ENCODE measurements at places on chromosomes 6 and 20. TPM values are rescaled to one million over a fixed set of nuclear protein-coding genes. Genes with fewer than 3 reads are reported as not detected.
A peak's percentile ranks its signal among the peaks of the same experiment; 100 is the strongest.

DNA sequence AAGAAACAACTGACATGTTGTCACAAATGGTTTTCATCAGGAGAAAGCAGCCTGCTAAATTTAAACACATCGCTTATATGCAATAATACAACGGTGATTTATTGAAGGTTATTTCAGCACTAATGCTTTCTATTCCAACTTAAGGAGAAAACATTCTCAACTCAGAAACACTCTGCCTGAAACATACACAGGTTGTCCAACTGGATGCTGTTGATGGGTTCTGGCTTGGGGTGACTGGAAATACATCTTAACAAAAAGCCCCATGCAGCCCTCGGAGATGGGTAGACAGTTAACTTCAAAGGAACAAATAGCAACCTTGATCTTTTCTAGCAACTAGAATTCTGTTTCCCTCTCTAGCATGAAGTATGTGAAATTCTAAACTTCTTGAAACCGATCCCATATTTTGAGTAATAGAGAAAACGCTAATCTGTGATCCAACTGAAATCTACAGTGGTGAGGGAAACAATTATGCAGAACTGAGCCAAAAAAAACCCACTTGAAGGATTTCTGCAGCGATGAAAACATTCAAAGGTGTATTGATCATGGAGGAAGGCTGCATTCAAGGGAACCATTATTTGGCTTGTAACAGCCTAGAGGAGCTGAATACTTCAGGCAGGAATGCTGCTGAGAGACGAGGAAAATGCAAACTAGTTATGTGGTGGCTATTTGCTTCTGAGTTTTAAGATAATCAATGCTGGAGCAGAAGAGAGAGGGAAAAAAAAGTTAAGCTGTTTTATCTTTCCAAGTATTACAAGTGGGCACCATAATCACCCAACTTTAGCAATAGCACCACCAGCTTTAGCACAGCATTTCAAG is 6.9 kb downstream of the ZMYND8 start:
- H3K4me1 ChIP-seq, result peaks cover 29% of the 10 kb centered on the region
- no peak overlapping the region for H3K4me3 ChIP-seq
- H3K27ac ChIP-seq, result no peak overlapping the region
- H3K27me3 ChIP-seq, result no peaks in the 10 kb centered on the region
- H3K36me3 ChIP-seq, result peaks cover 18% of the 10 kb centered on the region

- H3K27me3 ChIP-seq, result no peaks in the 10 kb centered on the region
- H3K4me3 ChIP-seq, result no peak overlapping the region
- no peaks in the 10 kb centered on the region for H3K36me3 ChIP-seq
- no peak for DNase-seq
These were observed 17.9 kb upstream of the MOCS1 start for GRCh38 chr6:39952167-39952566.

The TSPO2 gene
- total RNA-seq, result not detected

DNA sequence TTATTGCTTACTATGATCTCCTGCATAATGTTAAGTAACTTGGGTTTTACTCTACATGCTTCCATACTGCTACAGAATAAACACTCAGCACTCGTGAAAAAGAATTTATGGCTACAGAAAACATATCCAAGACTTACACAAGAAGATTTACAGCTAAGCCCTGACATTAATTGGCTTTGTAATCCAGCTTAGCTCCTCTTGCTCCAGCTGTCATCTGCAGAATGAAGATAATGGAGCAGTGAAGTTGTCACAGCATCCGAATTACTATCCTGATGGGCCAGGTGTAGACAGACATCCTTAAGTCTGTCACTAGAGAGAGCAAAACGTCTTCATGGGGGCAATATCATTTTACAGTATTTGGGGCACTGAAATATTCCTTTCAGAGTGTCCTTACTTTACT is 155.3 kb downstream of the PRKN start:
- DNase-seq, result no peak
- no peaks in the 10 kb centered on the region for H3K27me3 ChIP-seq
- H3K4me3 ChIP-seq, result no peak overlapping the region
- no peaks in the 10 kb centered on the region for H3K4me1 ChIP-seq
- no peak overlapping the region for H3K27ac ChIP-seq

- DNase-seq, result no peak
- H3K27ac ChIP-seq, result no peak overlapping the region
- no peaks in the 10 kb centered on the region for H3K4me1 ChIP-seq
- no peak overlapping the region for H3K4me3 ChIP-seq
- H3K36me3 ChIP-seq, result no peaks in the 10 kb centered on the region
These were observed 654.1 kb upstream of the MARCKS start for GRCh38 chr6:113202852-113203714.

GRCh38 chr6:70171236-70171635 is 131.6 kb downstream of the COL9A1 start:
- H3K27me3 ChIP-seq, result peaks cover 12% of the 10 kb centered on the region
- H3K27ac ChIP-seq, result no peak overlapping the region
- no peaks in the 10 kb centered on the region for H3K36me3 ChIP-seq

DNA sequence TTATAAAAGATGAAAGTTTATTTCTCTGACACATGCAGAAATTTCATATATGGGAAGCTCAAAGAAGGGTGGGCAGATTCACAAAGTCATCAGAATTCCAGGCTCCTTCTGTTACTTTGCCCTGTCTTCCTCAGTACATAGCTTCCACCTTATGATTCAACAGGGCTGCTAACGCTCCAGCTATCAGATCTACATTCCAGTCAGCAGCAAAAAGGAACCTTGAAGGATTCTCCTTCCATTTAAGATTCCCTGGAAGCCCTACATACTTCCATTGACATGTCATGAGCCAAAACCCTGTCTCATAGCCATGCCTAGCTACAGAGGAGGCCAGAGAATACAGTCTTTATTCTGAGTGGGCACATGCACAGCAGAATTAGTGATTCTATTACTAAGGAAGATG is 103.3 kb downstream of the NCR2 start:
- no peak overlapping the region for H3K27ac ChIP-seq
- peaks cover 6% of the 10 kb centered on the region for H3K27me3 ChIP-seq
- peaks cover 35% of the 10 kb centered on the region for H3K4me1 ChIP-seq
- H3K4me3 ChIP-seq, result no peak overlapping the region
- H3K36me3 ChIP-seq, result no peaks in the 10 kb centered on the region

DNA sequence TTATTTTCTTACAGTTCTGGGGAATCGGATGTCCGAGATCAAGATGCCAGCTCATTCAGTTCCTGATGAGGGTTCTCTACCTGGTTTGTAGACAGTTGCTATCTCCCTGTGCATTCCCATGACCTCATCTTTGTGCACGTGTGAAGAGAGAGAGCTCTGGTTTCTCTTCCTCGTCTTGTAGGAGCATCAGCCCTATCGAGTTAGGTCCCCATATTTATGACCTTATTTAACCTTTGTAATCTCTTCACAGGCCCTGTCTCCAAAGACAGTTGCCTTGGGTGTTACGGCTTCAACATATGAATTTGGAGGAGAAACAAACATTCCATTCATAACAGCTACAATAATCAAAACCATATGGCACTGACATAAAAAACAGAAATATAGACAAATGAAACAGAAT is 455.3 kb downstream of the HACE1 start:
- H3K27me3 ChIP-seq, result no peaks in the 10 kb centered on the region
- H3K36me3 ChIP-seq, result no peaks in the 10 kb centered on the region
- H3K4me1 ChIP-seq, result no peaks in the 10 kb centered on the region
- no peak overlapping the region for H3K27ac ChIP-seq
- DNase-seq, result no peak

GRCh38 chr6:6538261-6538660 is 50.3 kb upstream of the LY86 start:
- H3K27me3 ChIP-seq, result peaks cover 22% of the 10 kb centered on the region
- no peak overlapping the region for H3K27ac ChIP-seq
- DNase-seq, result no peak
- no peaks in the 10 kb centered on the region for H3K36me3 ChIP-seq

The TBC1D22B gene
- 15.7 TPM for total RNA-seq

DNA sequence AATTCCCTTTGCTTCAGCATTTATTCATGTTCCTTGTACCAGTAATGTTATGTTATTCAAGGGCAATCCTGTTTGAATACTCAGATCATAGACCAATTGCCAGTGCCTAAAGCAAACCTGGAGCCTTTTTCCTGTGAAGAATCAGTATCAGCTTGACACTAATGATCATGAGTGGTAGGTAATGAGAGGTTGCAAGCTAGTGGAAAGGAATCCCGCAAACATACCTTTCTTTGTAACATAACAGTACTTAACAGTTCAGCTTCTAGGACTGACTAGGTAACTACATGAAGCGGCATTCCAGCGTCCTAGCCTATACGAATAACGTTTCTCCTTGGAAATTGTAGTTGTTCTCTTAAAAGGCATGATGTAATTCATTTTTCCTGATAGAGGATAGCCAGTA is 253.7 kb downstream of the TMEM242 start:
- H3K27me3 ChIP-seq, result no peaks in the 10 kb centered on the region
- H3K4me1 ChIP-seq, result peaks cover 45% of the 10 kb centered on the region
- DNase-seq, result no peak
- no peak overlapping the region for H3K4me3 ChIP-seq
- no peak overlapping the region for H3K27ac ChIP-seq

The HSD17B8 gene
- 36.1 TPM for total RNA-seq

- DNase-seq, result no peak
- H3K27ac ChIP-seq, result no peak overlapping the region
- peaks cover 3% of the 10 kb centered on the region for H3K27me3 ChIP-seq
- H3K36me3 ChIP-seq, result no peaks in the 10 kb centered on the region
These were observed 52.9 kb upstream of the FABP7 start for GRCh38 chr6:122726649-122727048.

GRCh38 chr6:44278315-44278714 is 8.1 kb downstream of the TMEM151B start:
- H3K36me3 ChIP-seq, result no peaks in the 10 kb centered on the region
- DNase-seq, result no peak
- no peak overlapping the region for H3K4me3 ChIP-seq
- peaks cover 36% of the 10 kb centered on the region for H3K27me3 ChIP-seq

GRCh38 chr6:135269481-135269891 is 88.4 kb downstream of the MYB start:
- no peaks in the 10 kb centered on the region for H3K36me3 ChIP-seq
- H3K27ac ChIP-seq, result no peak overlapping the region
- H3K4me3 ChIP-seq, result no peak overlapping the region
- DNase-seq, result no peak
- H3K4me1 ChIP-seq, result no peaks in the 10 kb centered on the region
- H3K27me3 ChIP-seq, result no peaks in the 10 kb centered on the region

The UBD gene
- total RNA-seq, result 0.70 TPM

- H3K4me3 ChIP-seq, result no peak overlapping the region
- peaks cover 3% of the 10 kb centered on the region for H3K27me3 ChIP-seq
- no peaks in the 10 kb centered on the region for H3K4me1 ChIP-seq
- H3K36me3 ChIP-seq, result peaks cover 2% of the 10 kb centered on the region
These were observed 10.1 kb upstream of the SSR1 start for GRCh38 chr6:7323074-7323473.

GRCh38 chr6:108446629-108447150 is 114.0 kb upstream of the FOXO3 start:
- no peak for DNase-seq
- peaks cover 16% of the 10 kb centered on the region for H3K4me1 ChIP-seq
- H3K36me3 ChIP-seq, result peaks cover 6% of the 10 kb centered on the region
- H3K27ac ChIP-seq, result no peak overlapping the region
- peaks cover 16% of the 10 kb centered on the region for H3K27me3 ChIP-seq

- peaks cover 50% of the 10 kb centered on the region for H3K4me1 ChIP-seq
- DNase-seq, result no peak
- no peaks in the 10 kb centered on the region for H3K27me3 ChIP-seq
- H3K4me3 ChIP-seq, result no peak overlapping the region
- H3K27ac ChIP-seq, result no peak overlapping the region
- H3K36me3 ChIP-seq, result peaks cover 6% of the 10 kb centered on the region
These were observed 53.0 kb upstream of the FUCA2 start for GRCh38 chr6:143564484-143565017.

- DNase-seq, result no peak
- no peaks in the 10 kb centered on the region for H3K36me3 ChIP-seq
These were observed 40.0 kb downstream of the MYLIP start for GRCh38 chr6:16168858-16169257.

DNA sequence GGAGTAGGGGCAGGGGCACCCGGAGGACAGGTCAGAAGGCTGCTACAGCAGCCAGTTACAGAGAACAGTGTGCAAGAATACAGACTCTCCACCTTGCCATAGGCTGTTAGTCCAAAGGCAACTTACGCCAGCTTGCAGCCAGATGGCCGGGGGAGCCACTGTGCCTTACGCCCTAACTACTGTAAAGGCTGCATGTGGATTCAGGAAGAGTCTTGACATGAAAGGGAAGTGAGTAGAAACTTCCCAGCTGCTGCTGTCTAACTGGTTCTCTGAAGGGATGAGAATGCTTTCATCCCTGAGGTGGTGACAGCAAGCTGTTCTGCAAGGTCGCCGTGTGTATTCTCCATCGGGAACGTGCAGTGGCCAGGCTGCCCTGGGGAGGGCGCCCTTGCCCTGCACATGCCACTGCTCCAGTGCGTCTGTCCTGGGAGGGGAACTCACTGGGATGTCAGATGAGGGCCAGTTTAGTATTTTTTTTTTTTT is 46.1 kb downstream of the LYRM4 start:
- no peak overlapping the region for H3K4me3 ChIP-seq
- no peaks in the 10 kb centered on the region for H3K27me3 ChIP-seq
- peaks cover 21% of the 10 kb centered on the region for H3K36me3 ChIP-seq
- no peak overlapping the region for H3K27ac ChIP-seq
- peaks cover 4% of the 10 kb centered on the region for H3K4me1 ChIP-seq

The RIN2 gene
- not detected for total RNA-seq

The DEFB132 gene
- not detected for total RNA-seq

The MARCKS gene
- total RNA-seq, result 0.07 TPM

DNA sequence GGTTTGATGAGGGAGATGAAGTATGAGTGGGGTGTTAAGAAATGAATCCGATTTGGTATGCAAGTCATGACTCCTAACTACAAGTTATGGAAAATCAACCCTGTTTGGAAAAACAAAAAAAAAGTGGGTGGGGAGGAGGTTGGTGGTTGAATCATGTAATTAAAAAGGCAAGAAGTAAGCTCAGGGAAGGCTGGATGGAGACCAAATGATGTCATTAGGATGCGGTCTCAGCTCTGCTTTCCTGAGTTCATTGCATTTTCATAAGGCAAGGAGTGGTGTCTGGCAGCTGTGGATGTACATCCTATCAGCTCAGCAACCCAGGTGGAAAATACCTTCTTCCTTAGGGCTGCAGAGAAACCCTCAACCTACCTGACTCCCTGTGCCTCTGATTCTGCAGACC is 60.4 kb upstream of the AKAP12 start:
- H3K27me3 ChIP-seq, result peaks cover 26% of the 10 kb centered on the region
- H3K4me1 ChIP-seq, result no peaks in the 10 kb centered on the region
- no peak overlapping the region for H3K27ac ChIP-seq
- H3K36me3 ChIP-seq, result no peaks in the 10 kb centered on the region

DNA sequence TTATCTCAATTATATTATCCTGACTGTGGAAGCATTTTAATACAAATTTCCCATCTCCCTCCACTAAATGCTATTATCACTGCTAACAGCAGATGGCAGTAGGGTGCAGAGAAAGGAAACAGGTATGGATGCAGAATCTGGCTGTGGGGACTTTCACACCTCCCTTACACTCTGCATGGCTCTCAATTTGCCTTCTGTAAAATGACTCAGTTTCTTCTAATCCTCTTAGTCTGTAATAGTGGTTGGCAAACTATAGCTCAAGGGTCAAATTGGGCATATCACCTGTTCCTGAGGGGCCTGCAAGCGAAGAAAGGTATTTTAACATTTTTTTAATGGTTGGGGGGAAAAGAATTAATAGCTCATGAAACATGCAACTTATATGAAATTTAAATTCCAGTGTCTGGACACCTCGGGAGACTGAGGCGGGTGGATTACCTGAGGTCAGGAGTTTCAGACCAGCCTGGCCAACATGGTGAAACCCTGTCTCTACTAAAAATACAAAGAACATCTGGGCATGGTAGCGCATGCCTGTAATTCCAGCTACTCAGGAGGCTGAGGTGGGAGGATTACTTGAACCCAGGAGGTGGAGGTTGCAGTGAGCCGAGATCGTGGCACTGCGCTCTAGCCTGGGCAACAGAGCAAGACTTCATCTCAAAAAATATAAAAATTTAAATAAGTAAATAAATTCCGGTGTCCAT is 83.5 kb downstream of the ZMYND8 start:
- no peaks in the 10 kb centered on the region for H3K27me3 ChIP-seq
- H3K27ac ChIP-seq, result peak overlapping the region; percentile 83
- peaks cover 39% of the 10 kb centered on the region for H3K4me1 ChIP-seq
- peak overlapping the region; percentile 51 for H3K4me3 ChIP-seq
